ENCODE measurements at places on chromosomes 2 and 18.

DNA sequence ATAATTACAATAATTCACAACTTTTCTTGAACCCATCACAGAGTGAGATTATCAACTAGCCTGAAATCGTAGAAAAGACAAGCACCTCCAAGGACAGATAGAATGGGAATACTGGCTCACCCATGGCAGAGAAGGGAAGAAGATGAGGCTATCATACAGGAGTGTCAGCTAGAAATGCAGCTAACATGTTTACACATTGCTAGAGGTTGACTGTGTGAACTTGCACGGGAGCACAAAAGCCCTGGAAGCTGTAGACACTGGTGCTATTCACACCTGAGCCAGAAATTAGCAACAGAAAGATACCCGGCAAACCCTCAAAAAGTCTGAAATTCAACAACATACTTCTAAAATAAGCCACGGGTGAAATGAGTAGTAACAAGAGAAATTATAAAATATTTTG is 131.8 kb downstream of the ZAP70 start:
- no peak for DNase-seq

DNA sequence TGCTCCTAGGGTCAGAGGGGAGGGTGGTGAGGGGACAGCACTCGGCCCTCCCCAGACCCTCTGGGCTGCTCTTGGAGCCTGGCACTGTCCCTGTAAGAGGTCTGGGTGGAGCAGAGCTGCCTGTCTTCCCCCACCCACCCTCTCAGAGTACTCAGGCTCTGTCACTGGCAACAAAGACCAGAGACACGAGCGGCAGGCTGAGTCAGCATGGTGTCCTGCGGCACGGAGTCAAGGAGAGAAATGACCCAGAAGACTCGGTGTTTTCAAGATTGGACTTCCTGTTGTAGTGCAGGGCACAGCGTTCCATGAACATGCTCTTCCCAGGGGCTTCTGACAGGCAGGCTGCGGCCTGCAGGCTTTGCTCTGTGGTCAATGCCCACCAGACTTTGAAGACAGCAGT is 19.9 kb downstream of the SIGLEC15 start:
- DNase-seq, result no peak

- DNase-seq, result no peak
Observed at GRCh38 chr2:236394571-236394970, 130.4 kb upstream of the ASB18 start.

- no peak for DNase-seq
Observed at GRCh38 chr2:120314690-120315366, 31.1 kb upstream of the INHBB start.

DNA sequence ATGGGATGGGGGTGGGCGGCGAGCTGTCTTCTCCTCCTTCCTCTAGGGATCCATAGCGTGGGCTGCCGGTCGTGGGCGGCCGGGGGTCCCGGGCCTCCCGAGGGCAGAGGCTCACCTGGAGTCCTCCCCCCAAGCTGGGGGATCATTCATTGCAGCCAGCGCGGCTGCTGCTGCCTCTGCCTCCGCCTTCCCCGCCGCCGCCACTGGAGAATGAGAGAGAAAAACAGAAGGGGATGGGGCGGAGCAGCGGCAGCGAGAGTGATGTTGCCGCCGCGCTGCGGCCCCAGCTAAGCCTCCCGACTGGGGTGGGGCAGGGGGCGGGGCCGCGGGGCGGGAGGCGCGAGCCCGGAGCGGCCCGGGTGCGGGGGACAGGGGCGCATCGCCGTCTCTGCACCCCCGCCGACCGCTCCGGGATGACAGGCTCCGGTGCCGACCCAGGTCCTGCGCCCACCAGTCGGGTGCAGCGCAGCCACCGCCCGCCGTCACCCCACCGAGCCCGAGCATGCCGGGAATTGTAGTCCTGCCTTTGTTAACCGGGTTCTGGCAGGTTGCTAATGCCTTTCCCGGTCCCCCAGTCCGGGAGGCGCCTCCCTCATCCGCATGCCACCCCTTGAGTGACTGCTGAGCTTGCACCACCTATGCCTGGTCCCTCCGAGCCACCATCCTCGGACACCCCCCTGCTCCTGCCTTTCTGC is at the start of gene KIF3C:
Gene KIF3C (minus strand): TSS at position 225 of the 695 bp plus-strand sequence. CDS start 580 bp downstream, outside the sequence.
- DNase-seq, result peak; percentile 68

- no peak for DNase-seq
Observed at GRCh38 chr2:187349326-187349944, 98.6 kb downstream of the CALCRL start.

GRCh38 chr2:152071092-152071491 is 27.8 kb downstream of the CACNB4 start:
- DNase-seq, result peak; percentile 41

DNA sequence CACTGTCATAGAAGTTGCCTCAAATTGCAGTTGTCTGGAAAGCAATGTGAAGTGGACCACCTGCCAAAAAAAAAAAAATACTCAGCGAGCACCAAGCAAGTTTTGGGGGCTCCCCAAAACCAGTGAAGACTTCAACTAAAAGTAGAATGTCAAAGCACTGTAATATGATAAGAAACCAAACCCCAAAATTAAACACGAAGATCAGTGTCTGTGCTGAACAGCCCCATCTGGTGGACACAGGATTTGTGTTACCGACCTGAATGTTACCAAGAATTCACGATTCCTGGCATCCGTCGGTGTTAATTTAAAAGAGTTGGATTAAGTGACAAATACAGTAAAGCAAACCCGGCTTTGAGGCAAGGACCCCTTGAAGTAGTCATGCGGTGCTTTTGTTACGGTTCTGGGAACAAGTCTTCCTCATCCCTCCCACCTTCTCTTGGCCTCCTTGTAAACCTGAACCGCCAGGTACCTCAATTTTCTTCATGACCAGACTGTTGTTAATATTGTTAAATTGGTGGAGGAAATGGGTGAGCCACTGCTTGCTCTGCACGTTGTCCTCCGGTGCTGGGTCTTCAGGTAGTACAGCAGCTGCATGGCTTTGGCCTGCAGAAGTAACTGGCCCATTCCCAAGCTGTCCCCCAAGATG is 31.3 kb upstream of the SSB start:
- peak; percentile 13 for DNase-seq

DNA sequence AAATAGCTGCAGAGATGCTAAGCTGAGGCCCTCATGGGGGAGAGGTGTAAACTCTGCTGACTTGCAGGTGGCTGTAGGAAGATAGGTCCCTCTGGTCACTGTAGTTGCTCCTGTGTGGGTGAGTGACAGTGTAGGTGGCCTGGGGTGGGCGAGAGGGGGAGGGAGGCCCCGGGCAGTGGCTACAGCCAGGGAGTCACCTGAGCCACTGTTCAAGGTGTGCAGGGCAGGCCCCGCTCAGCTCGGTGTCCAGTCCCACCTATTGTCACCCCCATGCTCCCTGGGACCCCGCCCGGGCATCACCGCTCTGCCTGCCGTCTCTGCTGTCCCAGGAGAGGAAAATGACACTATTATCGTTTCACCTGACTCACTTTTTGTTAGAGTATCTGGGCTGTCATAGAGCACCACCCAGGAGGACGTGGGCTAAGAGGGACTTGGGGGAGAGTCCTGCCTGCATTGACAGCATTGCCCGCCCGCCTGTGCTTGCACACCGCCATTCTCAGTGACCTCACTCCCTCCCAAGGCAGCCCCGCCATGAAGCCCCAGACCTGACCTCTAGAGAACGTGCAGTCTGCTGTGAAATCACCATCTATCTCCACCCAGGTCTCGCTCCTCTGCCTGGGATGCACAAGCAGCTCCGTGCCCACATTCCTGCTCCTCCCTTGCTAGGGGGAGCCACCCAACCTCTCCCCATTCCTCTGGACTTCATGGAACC is 29.2 kb downstream of the COPS9 start:
- DNase-seq, result no peak

DNA sequence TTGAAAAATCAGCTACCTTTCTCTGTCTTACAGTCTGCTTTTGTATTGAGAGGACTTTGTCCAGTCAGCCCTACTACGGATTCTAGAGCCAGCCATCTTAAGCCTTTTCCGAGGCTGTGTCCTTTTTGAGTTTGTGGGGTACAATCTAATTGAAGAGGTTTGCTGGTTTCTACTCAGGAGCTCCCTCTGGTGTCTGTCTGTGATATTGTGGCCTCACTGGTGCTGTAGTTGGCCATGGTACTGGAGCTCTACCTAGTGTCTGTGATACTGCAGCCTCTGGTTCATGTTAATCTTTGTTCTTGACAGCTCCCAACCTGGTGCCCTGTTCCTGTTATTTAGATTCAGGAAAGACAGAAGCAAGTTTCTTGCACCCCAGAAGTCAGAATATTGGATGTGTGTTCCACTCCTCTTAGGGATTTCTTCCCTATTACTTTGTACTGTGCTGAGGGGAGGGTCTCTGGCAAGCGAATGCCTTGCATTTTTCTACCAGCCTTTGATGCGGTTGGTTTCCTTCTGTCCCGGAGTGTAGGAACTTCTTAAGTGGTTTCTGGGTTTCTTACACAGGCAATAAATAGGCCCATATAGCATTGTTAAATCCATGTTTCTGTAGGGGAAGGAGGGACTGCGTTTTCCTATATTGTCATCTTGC is 78.5 kb downstream of the ACSL3 start:
- peak; percentile 18 for DNase-seq

- no peak for DNase-seq
Observed at GRCh38 chr2:46669996-46670793, 190.8 kb downstream of the TMEM247 start.

DNA sequence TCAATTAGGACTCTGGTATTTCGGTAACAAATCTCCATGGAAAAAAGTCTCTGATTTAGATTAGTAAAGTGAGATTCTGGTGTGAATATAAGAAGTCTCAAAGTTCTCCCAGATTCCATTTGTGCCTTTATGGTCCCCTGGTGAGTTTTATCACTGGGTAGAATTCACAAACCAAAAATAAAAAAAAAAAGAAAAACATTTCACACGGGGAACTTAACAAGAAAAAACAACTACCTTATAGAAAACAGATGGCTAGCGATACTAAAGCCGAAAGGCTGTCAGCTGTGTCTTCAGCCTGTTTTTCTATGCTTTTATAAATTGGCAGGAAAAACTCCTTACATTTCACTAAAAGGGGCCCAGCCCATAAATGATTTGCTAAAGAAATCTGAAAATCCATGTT is 50.6 kb downstream of the COL5A2 start:
- no peak for DNase-seq

DNA sequence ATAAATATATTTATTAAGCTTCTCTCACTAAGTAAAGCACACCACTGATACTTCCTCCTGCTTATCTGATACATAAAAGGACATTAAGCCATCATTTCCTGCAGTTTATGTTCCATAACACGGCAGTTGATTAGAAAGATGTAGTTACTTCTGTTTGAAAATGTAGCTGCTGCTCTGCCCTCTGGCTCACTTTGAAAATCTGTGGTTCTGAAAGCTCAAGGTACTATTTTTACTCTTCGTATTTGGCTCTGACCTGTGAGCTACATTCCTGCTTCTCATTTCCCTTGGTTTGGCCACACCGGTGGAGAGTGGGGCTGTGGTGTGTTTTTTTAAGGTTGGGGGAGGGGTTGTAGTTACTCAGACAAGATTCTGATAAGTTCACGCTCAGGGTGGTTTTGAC is 12.8 kb upstream of the TTN start:
- peak; percentile 29 for DNase-seq

DNA sequence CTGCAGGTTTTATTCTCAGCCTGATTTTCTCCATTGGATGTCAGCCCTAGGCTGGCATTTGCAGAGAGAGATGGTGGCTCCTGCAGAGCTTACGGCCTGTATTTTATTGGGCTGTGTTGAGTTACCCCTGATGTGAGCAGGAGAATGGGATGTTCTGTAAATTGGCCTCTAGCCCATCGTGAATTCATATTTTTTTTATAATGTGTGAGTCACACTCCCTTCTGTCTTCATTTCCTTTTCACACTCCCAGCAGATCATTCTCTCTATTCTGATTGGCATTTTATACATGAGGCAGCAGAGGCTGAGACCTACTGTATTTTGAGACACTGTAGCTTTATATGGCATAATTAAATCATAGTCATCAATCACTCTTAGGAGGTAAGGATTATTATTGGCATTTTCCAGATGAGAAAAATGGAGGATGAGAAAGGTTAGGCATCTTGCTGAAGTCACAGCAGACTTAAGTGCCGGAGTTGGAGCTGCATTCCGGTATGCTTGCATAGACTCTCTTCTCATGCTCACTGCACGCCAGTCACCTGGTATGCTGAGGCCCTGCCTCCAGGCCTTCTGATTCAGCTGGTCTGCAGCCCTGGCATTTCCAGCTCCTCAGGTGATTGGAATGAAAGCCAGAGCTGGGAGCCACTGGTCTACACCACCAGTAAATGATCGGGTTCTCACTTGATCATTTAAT is 142.4 kb downstream of the NEDD4L start:
- DNase-seq, result no peak

DNA sequence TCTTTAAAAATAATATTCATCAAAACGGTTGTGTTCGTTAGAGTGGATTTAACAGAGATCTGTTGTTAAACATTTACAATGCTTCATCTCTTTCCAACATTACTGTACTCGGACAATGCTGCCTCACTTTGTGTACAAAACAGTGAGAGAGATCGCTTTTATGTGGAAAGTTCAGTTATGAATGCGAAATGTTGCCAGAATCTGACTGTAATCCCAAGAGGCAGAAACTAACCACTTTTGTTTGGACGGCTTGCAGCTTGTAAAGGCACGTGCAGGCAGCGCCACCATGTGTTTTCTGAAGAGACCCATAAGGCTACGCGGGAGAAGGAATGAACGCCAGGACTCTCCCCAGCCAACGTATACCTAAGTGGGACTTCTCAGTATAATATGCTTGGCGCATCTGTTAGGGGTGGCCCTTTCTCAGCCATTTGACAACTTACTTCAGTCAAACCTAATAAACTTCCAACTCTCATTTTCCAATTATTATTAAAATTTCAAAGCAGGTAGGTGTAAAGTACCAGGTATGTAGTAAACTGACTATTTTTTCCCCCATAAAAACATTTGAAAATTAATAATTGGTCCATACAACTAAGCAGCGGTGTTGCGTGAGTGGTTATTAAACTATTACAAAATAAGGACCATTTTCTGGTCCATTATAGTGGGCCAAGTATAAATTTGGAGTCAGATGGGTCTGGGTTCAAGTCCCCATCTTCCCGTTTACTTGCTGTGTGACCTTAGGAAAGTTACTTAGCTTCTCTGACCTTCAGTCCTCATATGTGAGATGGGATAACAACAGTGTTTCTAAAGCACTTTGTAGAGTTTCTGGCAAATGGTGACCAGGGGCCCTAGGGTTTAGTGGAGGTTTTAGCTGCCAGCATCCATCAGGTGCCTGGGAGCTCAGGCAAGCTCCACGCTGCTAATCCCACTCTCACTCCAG is 5.6 kb upstream of the NAPG start:
- DNase-seq, result no peak

GRCh38 chr2:38416296-38417036 is 39.4 kb upstream of the ATL2 start:
- DNase-seq, result no peak

DNA sequence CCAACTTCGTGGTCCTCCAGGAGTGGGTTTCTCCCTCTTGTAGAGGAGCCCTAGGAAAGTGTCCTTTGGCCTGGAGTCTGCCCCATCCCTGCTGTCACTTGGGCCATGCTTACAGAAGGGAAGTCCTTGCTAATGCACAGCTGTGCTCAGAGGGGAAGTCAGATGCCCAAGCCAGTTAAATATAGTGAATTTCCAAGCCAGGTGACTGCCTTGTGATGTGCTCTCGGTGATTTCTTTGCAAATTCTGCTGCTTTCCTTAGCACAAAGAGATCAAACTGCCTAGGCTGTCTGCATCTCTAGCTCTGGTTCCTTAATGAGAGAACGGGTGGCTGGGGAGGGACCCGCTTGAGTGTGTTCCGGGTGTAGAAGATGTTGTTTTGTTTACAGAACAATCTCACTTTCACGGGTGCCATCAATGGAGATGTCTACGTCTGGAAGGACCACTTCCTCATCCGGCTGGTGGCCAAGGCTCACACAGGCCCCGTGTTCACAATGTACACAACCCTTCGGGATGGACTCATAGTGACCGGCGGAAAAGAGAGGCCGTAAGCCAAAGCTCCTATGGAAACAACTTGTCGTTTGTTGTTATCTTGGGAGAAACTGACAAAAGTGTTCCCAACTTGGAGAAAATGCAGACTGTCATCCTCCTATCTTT is 91.4 kb downstream of the RTN4 start:
- DNase-seq, result no peak
